GM12878 (cell line): ENCODE measurements at places on chromosomes 2 and 18. TPM values are rescaled to one million over a fixed set of nuclear protein-coding genes. Genes with fewer than 3 reads are reported as not detected.

- no peak for DNase-seq
- no peak overlapping the region for H3K4me3 ChIP-seq
- no peaks in the 10 kb centered on the region for H3K27me3 ChIP-seq
- H3K36me3 ChIP-seq: no peaks in the 10 kb centered on the region
- H3K4me1 ChIP-seq: peaks cover 13% of the 10 kb centered on the region
- H3K27ac ChIP-seq: no peak overlapping the region
Measured at GRCh38 chr2:219641390-219642068, 14.1 kb downstream of the SLC4A3 start.

Gene SCN1A
- total RNA-seq: not detected in 2 replicates

Gene RUFY4
- total RNA-seq: 1.5 and 2.7 TPM in 2 replicates

- H3K36me3 ChIP-seq: no peaks in the 10 kb centered on the region
- no peak for DNase-seq
- H3K4me3 ChIP-seq: peak within 1 kb of the TSS; percentile 76
- H3K4me1 ChIP-seq: peaks cover 24% of the 10 kb centered on the region
- peak within 1 kb of the TSS; percentile 80 for H3K27ac ChIP-seq
Measured at GRCh38 chr2:42568401-42569115, at the start of gene MTA3. MTA3 (plus strand) TSS chr2:42568632; CDS start chr2:42568746, 114 bp downstream.

DNA sequence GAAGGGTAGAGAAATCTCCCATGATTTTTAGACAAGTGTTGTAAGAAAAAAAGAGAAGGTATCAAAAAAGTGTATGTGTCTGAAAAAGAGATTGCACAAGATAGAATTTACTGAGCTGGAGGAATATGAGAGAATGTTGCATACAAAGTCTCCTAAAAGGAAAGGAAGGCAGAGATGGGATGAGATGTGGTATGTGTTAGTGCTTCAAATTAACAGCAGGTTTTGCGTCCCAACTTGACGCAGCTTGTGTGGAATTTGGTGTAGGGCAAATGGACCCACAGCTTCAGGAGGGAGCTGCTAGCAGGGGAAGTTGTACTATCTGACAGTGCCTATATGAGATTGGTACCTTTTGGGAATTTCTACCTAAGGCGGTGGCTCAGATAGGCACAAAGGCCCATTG, 9.0 kb upstream of the RASGRP3 start:
- no peak for DNase-seq
- no peak overlapping the region for H3K4me3 ChIP-seq
- H3K27me3 ChIP-seq: no peaks in the 10 kb centered on the region
- no peak overlapping the region for H3K27ac ChIP-seq

DNA sequence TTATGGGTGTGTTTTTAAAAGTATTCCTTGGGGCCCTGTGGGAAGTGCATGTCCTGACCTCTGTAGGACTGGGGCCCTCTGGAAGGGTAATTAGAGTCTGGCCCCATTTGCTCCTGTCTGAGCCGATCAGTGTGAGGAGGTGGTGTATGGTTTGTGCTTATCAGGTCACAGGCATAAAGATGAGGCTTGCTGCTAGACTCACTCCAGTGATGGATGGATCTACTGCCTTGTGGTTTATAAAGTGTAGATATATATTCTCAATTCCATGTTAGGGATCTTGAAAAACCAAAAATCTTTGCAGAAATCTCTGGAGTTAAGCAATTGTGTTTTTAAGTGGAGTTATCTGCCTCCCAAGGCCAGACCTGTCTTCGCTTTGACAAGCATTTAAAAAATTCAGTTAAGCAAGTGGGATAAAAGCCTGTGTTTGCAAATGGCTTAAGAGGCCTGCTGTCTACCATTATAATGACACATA, 182.4 kb downstream of the PTPRM start:
- no peak overlapping the region for H3K27ac ChIP-seq
- H3K36me3 ChIP-seq: no peaks in the 10 kb centered on the region
- no peaks in the 10 kb centered on the region; the same call in 1 of the 2 replicates for H3K27me3 ChIP-seq

GRCh38 chr18:3383381-3383915, 66.5 kb upstream of the TGIF1 start:
- H3K4me1 ChIP-seq: peaks cover 15% of the 10 kb centered on the region
- DNase-seq: no peak
- no peaks in the 10 kb centered on the region for H3K27me3 ChIP-seq
- no peaks in the 10 kb centered on the region for H3K36me3 ChIP-seq

GRCh38 chr2:185628985-185629384, 109.6 kb upstream of the FSIP2 start:
- no peak overlapping the region for H3K4me3 ChIP-seq
- no peak overlapping the region for H3K27ac ChIP-seq
- H3K36me3 ChIP-seq: no peaks in the 10 kb centered on the region
- DNase-seq: no peak

DNA sequence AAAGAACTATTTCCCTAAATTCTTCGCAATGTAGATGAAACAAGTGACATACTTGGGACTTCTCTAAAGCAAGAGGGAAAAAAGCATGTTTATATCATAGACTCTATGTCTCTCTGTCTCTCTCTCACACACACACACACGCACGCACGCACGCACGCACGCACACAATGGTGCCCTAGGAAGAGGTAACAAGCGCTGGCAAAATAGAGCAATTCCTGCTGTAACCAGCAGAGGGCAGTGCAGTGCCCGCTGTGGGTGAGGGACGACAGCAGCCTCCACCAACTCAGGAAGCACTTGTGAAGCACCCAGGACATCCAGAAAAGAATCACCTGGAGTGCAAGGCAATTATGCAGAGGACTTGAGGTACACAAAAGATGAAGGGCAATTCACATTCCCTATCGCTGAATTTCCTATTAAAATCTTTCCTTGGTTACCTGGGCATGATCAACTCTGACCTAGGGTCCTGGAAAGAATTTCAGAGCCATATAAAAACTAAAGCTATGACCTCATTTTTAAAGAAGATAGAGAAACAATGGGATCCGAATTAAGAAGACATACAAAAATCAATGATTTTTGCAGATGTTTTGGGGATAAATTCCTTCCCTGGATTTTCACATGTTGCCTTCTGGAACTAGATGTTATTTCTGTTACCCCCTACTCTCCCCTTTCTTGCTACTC, 166.4 kb downstream of the PDE11A start:
- no peaks in the 10 kb centered on the region for H3K27me3 ChIP-seq
- no peaks in the 10 kb centered on the region for H3K4me1 ChIP-seq
- no peaks in the 10 kb centered on the region for H3K36me3 ChIP-seq
- no peak overlapping the region for H3K4me3 ChIP-seq
- peak; percentile 21 for DNase-seq

Gene CIDEA
- not detected in 2 replicates for total RNA-seq

GRCh38 chr2:127254386-127254981, 34.4 kb upstream of the CYP27C1 start:
- no peaks in the 10 kb centered on the region for H3K4me1 ChIP-seq
- H3K36me3 ChIP-seq: peaks cover 12% of the 10 kb centered on the region
- no peaks in the 10 kb centered on the region for H3K27me3 ChIP-seq

- no peak overlapping the region for H3K27ac ChIP-seq
- H3K4me1 ChIP-seq: no peaks in the 10 kb centered on the region
- H3K27me3 ChIP-seq: no peaks in the 10 kb centered on the region
- no peak for DNase-seq
Measured at GRCh38 chr2:240259201-240259923, 118.9 kb upstream of the OTOS start.

DNA sequence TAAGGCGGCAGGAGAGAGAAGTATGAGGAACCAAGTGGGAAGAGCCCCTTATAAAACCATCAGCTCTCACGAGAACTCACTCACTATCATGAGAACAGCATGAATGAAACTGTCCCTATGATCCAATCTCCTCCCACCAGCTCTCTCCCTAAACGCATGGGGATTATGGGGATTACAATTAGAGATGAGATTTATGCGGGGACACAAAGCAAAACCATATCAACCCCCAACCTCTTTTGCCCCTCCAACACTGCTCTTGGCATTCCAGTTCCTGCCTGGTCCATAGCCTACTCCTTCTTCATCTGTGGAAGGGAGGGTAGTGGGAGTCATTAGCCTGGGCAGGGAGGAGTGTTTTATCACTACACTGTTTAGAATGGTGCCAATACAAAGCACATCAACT, 1.4 kb upstream of the EHD3 start:
- no peaks in the 10 kb centered on the region for H3K36me3 ChIP-seq
- DNase-seq: no peak
- no peaks in the 10 kb centered on the region for H3K27me3 ChIP-seq
- no peak overlapping the region for H3K4me3 ChIP-seq
- no peak overlapping the region for H3K27ac ChIP-seq

DNA sequence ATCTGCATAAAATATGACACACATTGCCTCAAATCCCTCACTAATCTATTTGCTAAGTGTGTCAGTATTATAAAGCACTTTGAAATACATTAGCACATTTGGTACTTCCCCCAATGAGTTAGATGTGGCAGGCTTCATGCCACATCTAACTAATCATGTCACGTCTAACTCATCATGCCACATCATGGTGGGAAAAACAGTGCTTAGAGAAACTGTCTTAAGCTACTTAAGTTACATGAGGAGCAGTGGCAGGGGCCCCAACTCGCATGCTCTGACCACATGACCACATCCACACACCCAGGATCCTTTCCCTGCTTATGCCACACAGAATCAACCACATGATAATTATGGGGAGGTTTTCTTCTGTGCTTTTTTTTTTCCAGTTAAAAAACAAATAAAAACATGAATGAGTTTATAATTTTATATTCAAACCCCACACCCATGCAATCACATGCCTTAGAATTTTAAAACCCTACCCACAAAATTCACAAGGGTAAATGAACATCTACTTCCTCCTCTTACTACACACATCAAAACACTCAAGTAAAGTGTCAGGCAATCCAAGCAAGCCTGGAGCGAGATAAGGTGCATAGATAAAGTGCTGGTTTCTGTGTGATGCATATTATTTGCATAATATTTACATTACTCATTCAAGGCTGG, 1.6 kb downstream of the ABCA12 start:
- 0 out of 2 replicates have a peak overlapping the region, but pooled peaks have one; percentile 9 for H3K4me3 ChIP-seq
- DNase-seq: peak; percentile 72
- H3K4me1 ChIP-seq: peaks cover 16% of the 10 kb centered on the region
- H3K27ac ChIP-seq: peak overlapping the region; percentile 85

Gene AGXT
- 0.18 and 0.19 TPM in 2 replicates for total RNA-seq

GRCh38 chr2:86292571-86293515, 44.6 kb downstream of the REEP1 start:
- H3K36me3 ChIP-seq: no peaks in the 10 kb centered on the region
- H3K27me3 ChIP-seq: no peaks in the 10 kb centered on the region; the same call in 1 of the 2 replicates
- no peaks in the 10 kb centered on the region for H3K4me1 ChIP-seq
- no peak for DNase-seq

DNA sequence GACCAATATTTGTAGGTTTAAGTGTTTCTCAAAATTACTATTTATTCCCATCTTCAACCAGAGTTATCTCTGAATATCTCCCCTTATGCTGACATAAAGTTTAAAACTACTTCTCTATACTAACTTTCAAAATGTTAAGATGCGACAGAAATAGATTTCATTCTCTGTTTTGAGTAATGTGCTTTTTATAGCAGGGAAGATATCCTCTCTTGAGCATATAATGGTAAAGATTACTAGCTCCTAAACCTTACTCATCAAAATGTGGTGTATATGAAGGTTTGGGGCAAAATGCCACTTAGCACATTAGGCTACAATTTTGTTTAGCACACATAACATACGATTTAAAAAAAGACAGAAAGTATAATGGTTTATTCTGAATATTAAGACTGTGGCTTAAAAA, 54.4 kb downstream of the CWC22 start:
- DNase-seq: no peak
- H3K27ac ChIP-seq: no peak overlapping the region
- H3K4me3 ChIP-seq: no peak overlapping the region
- H3K4me1 ChIP-seq: no peaks in the 10 kb centered on the region
- peaks cover 16% of the 10 kb centered on the region for H3K36me3 ChIP-seq
- no peaks in the 10 kb centered on the region for H3K27me3 ChIP-seq

Gene ARHGAP25
- 0.56 and 1.0 TPM in 2 replicates for total RNA-seq

- no peak overlapping the region for H3K27ac ChIP-seq
- no peaks in the 10 kb centered on the region for H3K4me1 ChIP-seq
- H3K4me3 ChIP-seq: no peak overlapping the region
- H3K27me3 ChIP-seq: no peaks in the 10 kb centered on the region; the same call in 1 of the 2 replicates
- H3K36me3 ChIP-seq: no peaks in the 10 kb centered on the region
- DNase-seq: no peak
Measured at GRCh38 chr18:6561420-6561861, 146.7 kb upstream of the L3MBTL4 start.

DNA sequence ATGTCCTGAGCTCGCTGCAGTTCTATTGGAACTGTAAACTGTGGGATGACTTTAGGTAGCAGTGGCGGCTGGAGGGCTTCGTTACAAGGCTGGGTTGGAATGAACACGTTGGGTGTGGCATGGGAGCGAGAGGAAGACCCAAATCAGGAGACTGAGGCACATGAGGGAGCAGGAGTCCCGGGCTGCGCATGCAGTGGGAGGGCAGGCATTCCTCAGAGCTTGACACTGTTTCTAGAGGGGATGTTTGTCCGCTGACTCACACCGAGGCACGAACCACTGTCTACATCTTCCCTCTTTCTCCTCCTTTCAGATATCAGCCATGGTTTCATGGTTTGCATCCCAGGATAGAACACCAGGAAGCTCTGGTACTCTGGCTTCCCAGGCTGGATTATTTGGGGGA, 40.6 kb upstream of the LAMA1 start:
- no peaks in the 10 kb centered on the region for H3K4me1 ChIP-seq
- DNase-seq: no peak
- no peaks in the 10 kb centered on the region for H3K36me3 ChIP-seq
- H3K27me3 ChIP-seq: no peaks in the 10 kb centered on the region
- no peak overlapping the region for H3K4me3 ChIP-seq
- no peak overlapping the region for H3K27ac ChIP-seq
